ENCODE measurements at places on chromosomes 2 and 18.

DNA sequence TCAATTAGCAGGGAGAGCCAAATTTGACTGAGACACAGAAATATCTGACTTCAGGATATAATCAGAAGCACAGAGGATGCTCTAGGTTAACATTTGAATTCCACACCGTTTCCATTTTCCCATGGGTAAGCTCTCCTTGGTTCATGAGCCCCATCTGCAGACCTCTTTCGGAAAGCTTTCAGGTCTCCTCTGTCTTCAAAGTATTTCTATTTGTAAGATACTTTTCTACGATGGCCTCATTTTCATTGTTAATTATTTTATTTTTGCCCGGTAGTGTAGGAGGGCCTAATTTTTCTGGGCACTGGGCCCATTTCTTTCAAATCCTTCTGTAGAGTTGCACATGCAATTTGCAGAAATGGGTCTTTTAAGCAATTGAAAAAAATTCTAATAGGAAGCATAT is 53.8 kb downstream of the LRPPRC start:
- no peak for DNase-seq

GRCh38 chr2:231228974-231229529 is 30.6 kb downstream of the ARMC9 start:
- no peak for DNase-seq

GRCh38 chr2:241257419-241258032 is 57.9 kb downstream of the HDLBP start:
- DNase-seq, result no peak

- no peak for DNase-seq
Observed at GRCh38 chr2:96236882-96237281, 28.3 kb upstream of the STARD7 start.

- DNase-seq, result no peak
Observed at GRCh38 chr18:62435435-62436031, 87.3 kb upstream of the ZCCHC2 start.

GRCh38 chr18:3117493-3118192 is 102.1 kb downstream of the MYOM1 start:
- DNase-seq, result no peak

- no peak for DNase-seq
Observed at GRCh38 chr2:105373895-105374401, 24.9 kb downstream of the FHL2 start.

DNA sequence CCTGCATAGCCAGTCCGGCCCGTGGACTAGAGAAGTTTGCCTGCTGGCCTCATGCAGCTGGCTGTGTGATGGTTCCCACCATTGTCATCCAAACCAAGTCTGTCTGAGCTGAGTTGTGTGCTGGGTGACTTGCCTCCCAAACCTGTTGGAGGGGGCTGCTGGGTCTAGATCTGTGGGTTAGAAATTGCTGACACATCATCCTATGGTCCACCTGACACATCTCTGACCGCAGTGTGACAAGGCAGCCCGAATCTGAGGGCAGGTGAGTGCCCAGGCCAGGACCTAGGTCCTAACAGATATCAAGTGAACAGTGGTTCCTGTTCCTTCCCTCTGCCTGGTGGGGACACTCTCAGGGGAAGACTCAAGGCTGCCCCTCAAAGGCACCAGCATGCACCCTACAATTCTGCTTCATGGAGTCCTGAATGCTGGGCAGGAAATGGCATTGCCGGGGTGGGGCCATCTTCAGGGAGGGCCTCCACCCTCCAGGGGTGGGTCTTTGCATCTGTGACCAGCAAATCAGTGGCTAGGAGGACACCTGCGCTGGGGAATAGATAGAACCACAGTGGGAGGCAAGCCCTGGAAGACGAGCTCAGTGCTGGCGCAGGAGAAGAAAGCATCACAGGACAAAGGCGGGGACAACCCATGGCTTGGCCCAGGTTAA is 117.9 kb upstream of the ID2 start:
- no peak for DNase-seq
